Fibroblast of the conjunctiva (primary cell): ENCODE measurements at places on chromosomes 1 and 21.
A peak's percentile ranks its signal among the peaks of the same experiment; 100 is the strongest.

DNA sequence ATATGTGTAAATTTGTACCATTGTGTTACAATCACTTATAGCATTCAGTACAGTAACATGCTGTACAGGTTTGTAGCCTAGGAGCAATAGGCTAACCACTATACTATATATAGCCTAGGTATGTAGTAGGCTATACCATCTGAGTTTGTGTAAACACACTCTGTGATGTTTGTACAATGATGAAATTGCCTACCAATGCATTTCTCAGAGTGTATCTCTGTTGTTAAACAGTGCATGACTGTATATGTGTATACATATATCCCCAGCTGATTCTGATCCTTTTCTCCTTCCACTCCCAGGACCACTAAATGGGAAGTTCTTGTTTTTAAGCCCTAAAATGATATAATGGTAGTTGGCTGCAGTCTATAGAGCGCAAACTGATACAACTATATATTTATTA is 7.8 kb downstream of the GNPAT start:
- DNase-seq = no peak

GRCh38 chr1:54118704-54119103 is 34.1 kb downstream of the CDCP2 start:
- no peak for DNase-seq

- no peak for DNase-seq
Observed at GRCh38 chr1:172041742-172042141, 200.4 kb downstream of the DNM3 start.

GRCh38 chr1:27356277-27356618 is 10.5 kb downstream of the MAP3K6 start:
- DNase-seq = no peak

DNA sequence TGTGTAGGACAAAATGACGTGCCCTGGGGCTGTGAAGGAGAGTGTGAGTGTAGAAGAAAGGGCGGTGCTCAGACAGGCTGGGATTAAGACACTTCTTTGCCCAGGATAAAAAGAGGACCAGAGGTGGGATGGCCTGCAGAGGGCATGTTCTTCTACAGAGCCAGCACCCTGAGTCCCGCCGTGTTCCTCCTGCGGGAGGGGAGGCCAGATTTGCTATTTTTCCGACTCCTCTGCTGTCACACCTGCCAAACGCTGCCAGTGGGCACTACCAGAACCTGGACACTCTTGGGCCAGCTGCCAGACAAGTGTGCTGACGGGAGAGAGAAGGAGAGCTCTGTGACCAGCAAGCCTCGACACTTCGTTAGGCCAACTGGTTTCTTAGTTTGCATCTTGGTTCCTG is 206.4 kb downstream of the PLD5 start:
- DNase-seq = no peak

GRCh38 chr1:150973258-150973835 is 1.3 kb downstream of the CERS2 start:
- DNase-seq = no peak

GRCh38 chr1:156372265-156372586 is 3.2 kb downstream of the RHBG start:
- DNase-seq = no peak

DNA sequence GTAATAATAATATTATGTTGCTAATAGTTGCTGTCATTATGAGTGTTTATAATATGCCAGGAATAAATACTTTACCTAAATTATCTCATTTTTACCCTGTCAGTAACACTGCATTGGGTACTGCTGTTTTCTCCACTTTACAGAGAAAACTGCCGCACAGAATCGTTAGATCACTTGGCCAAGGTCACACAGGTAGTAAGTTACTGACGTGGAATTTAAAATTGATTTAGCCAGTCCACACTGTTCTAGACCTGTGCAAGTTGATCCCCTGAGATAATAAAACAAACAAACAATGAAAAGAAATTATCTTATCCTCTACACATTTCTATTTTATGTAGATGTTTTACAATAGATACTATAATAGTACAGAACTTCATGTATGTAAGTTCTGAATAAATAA is 174.1 kb downstream of the ROR1 start:
- DNase-seq = no peak

GRCh38 chr1:2591581-2592261 is 5.1 kb downstream of the PRXL2B start:
- no peak for DNase-seq

DNA sequence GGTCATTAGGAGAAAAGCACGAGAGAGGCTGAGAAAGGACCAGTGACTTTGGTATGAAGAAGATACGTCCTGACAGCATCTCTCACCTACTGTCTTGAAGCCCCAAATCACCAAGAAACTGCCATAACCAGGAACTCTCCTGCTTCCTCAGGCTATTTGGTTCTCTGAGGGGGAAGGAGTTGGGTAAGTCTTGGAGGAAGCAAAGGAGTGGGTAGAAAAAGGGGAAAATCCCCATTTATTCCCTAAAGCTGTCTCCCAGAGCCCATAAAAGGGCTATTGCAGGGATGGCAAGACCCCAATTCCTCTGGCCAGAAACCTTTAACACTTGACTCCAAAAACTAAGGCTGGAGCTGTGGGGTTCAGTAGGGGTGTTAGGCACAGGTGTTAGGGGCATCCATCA is 2.1 kb upstream of the PBXIP1 start:
- DNase-seq = no peak

- no peak for DNase-seq
Observed at GRCh38 chr1:38287036-38287435, 240.4 kb upstream of the POU3F1 start.

GRCh38 chr21:15631342-15631741 is 98.4 kb upstream of the USP25 start:
- peak; percentile 38 for DNase-seq

DNA sequence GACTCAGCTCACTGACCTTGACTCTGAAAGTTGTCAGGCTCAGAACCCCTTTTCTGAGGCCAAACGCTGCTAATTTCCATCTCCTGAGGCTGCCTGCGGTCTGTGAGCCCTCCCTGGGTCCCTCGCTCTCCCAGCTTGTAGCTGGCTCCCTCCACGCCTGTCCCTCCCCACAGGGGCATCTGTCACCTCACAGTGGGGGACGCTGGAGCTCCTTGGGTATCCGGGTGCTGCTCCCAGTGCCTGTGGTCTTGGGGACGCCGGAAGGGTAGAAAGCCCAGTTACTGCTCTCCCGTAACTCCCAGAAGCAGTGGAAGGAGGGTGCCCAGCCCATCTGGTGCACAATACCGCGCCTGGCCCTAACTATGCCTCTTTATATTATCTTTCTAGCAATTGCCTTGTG is 13.0 kb upstream of the MMEL1 start:
- DNase-seq = no peak

DNA sequence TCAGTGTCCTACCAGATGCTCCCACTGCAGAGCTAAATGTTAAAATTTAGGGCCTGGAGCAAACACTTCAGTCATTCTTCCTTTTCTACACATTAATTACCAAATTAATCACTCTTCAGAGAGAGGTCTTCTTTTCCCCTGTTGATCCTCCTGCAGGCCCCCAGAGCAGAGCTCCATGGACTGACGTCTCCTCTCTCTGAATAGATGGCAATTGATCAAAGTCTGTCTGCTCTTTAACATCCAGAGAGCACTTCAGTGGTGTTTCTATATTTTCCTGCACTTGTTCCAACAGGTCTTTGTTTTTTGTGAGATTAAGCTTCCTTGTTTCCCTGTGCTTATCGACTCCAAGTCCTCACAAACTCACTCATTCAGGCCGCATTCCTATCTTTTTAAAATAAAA is 239.3 kb downstream of the SIPA1L2 start:
- no peak for DNase-seq

- DNase-seq = peak; percentile 57
Observed at GRCh38 chr1:206461602-206462455, 8.4 kb upstream of the IKBKE start.

GRCh38 chr1:17480846-17481245 is 41.4 kb upstream of the RCC2 start:
- no peak for DNase-seq

DNA sequence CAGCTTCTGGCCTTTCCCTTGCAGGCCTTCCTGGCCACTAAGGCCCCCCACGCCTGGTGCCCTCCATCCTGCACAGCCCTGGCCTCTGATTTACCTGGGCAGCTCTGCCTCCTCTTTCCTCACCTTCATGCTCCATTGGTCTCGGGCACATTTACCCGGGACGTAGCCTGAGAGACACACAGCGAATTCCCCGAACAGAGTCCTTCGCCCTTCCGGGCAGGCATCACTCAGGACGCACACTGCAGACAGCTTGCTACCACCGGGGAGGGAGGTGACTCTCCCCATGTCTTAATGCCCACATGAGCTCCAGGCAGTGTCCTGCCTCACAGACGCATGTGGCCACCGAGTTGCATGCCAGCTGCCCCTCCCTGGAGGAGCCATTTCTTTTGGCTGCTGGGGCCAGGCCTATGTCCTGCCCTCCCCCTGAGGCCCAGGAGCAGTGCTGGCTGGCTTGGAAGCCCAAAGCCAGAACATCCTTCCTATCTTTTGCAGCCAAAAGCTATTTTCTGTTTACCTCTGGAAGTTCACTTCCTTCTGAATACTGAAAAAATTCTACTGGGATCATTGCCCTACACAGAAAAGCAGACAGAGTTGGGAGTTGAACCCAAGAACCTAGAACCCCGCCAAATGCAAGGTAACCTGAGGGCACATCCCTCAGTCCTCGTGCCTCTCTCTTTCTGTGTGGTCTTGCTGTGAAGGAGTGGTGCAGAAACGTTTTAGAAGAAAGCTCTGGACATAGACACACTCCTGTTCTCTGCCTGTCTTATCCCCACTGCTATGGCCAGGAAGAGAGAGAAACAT is 209.5 kb downstream of the TOMM20 start:
- DNase-seq = no peak
